ENCODE measurements at places on chromosomes 5 and 9.

GRCh38 chr5:143085319-143085917 is 315.2 kb downstream of the ARHGAP26 start:
- DNase-seq = no peak

- no peak for DNase-seq
These were observed 5.4 kb upstream of the PITX1 start for GRCh38 chr5:135039271-135040033.

GRCh38 chr5:159802661-159803060 is 113.6 kb upstream of the ADRA1B start:
- no peak for DNase-seq

DNA sequence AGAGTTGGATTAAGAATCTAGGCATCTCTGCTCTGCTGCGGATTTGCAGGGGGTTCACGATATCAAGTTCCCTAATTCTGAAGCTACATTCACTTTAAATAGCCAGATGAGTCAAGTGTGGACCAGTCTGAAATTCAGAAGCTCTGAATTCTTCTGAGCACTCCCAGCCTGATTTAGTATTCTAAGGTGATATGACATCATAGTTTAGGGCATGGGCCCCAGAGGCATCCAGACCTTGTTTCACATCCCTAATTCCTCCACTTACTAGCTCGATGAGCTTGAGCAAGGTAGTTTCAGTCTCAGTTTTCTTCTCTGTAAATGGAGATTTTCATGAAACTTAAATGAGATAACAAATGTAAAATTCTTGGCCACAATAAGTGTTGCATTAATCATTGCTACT is 65.2 kb downstream of the TMEM167A start:
- no peak for DNase-seq

- no peak for DNase-seq
These were observed 236.7 kb upstream of the PCSK5 start for GRCh38 chr9:75653750-75654149.

DNA sequence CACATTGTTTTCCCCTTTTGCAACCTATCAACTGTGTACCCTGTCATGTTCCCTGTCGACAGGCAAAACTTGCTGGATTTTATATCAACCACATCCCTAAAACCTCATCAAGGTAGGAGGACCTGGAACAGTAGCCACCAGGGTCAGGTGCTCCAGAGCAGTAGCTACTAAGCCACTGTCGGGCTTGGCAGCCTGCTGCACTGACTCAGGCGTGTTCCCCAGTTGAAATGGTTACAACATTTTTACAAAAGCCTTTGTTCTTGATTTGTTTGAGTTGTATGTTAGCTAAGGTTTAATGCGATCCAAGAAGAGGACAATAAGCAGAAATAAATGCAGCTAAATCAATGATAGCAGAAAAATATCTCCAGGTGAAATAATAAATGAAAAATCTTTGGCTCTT is 407.4 kb upstream of the TLE4 start:
- no peak for DNase-seq

GRCh38 chr9:120882935-120883607 is 6.1 kb upstream of the PHF19 start:
- no peak for DNase-seq

DNA sequence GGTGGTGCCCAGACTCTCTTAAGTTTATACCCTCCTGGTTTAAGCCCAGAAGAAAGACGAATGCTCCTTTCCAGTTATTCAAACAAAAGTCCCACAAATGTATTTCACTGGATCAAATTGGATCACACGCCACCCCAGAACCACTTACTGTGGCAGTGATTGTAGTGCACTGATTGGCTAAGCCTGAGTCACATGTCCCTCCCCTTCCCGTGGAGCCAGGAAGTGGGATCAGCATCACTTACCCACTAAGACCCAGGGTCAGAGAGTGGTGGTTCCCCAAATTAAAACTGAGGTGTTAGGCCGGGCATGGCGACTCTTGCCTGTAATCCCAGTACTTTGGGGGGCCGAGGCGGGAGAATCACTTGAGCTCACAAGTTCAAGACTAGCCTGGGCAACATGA is 29.5 kb upstream of the CCDC180 start:
- no peak for DNase-seq

GRCh38 chr5:41747708-41748107 is 122.5 kb downstream of the OXCT1 start:
- DNase-seq = no peak

DNA sequence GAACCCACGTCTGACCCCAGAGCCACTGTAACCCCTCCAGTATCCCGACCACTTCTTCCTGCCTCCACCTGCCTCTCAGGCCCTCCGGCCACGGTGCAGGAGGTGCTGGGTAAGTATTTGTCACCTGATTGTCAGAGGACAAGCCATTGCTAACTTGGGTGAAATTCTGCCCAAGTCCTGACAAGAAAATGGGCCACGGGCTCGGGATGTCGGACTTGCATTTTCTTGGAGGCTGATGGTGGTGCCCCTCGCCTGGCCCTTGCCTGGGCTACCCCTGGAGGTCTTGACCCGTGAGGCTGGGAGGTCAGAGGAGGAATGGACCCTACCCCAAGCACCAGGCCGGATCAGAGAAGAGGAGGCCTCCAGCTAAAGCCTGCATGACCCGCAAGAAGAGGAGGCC is 149.7 kb upstream of the COL5A1 start:
- no peak for DNase-seq

GRCh38 chr9:78031444-78031892 is at the start of gene GNAQ:
GNAQ (minus strand) TSS chr9:78031811; CDS start chr9:78031235, 576 bp downstream.
- no peak for DNase-seq

GRCh38 chr5:131610198-131611063 is 24.6 kb downstream of the RAPGEF6 start:
- DNase-seq = no peak

GRCh38 chr5:123865641-123866040 is 353.7 kb downstream of the CSNK1G3 start:
- DNase-seq = no peak

GRCh38 chr5:157050050-157050449 is 8.9 kb downstream of the HAVCR1 start:
- no peak for DNase-seq

- DNase-seq = no peak
These were observed at the start of gene GHR for GRCh38 chr5:42423285-42424165. GHR (plus strand) TSS chr5:42423439; CDS start chr5:42565875, 142,436 bp downstream.
